ENCODE measurements at places on chromosomes 11 and 22.

DNA sequence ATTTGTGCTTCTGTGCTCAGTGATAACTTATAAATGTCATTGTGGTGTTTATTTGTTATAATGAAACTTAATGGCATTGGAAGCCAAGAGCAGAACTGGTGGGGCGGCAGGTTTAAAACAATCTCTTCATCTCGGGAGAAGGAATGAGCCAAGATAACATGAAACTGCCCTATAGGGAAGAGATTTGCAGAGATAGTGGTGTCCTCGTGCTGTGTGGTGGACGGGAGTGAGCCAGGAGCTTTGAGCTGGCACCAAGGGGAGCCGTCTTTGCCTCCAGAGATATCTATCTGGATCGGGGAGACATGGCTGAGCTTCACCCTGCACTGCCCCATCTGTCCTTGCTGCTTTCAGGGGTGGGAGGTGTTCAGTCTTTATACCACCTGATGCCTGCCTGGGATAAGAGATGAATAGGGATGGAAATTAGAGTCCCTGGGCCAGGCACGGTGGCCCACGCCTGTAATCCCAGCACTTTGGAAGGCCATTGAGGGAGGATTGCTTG lies 189.6 kb downstream of the ST3GAL4 start:
- DNase-seq, result no peak

DNA sequence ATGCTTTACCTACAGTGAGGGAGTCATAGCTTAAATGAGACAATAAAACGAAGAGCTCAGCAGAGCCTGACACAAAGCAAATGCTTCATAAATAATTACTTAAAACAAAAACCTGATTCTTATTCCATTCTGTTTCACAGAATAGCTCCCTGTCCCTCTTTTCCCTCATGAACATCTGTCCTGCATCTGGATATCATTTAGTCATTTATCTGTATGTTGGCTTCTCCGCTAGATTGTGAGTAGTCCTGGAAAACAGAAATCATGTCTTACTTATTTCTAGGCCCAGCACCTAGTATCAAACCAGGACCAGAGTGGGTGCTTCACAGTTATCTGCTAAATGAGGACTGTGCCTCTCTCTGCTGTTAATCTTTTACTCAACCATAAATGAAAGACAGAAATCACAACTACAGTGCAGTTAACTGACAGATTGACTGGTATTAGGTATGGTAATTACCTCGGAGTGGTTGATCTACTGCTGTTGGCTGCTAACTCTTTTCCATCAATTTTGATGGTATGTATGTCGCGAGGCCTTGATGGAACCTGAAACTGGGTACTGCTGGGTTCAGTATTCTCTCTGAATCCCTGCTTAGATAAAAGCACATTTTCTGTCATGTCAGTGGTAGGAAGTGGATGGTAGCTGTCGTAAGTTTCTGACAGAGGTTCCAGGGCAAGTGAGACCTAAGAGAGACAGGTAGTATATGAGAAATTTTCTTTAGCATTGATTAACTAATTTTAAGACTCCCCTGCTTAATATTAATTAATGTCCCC lies 31.5 kb downstream of the C2CD3 start:
- DNase-seq, result no peak

DNA sequence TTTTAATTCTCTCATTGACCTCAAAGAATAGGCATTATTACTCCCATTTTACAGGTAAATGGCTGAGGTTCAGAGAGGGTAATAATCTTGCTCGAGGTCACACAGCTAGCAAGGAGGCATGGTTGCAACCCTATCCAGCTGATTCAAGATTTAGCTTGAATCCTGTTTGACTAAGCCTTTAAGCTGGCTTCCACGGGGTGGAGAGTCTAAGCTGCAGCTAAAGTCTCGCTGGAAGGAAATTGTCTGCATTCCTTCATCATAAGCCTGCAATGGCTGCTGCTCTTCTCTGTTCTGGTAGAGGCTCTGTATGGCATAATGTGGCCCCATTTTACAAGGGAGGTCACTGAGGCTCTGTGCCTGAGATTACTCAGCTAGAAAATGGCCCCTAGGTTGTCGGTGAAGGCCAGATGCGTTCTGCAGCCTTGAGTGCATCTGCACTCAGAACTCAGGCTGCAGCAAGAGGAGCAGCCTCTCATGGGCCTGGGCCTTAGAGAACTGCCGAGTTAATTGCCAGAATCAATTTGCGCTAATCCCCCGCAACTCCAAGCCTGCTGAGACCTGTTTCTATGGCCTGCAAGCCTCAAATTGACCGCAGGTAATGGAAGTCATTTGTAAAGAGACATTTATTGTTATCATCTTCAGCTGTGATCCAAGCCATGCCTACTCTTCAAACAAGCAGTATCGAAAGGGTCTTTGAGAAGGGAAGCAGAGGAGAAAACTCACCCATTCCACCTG lies 44.1 kb upstream of the SEZ6L start:
- peak; percentile 15 for DNase-seq

DNA sequence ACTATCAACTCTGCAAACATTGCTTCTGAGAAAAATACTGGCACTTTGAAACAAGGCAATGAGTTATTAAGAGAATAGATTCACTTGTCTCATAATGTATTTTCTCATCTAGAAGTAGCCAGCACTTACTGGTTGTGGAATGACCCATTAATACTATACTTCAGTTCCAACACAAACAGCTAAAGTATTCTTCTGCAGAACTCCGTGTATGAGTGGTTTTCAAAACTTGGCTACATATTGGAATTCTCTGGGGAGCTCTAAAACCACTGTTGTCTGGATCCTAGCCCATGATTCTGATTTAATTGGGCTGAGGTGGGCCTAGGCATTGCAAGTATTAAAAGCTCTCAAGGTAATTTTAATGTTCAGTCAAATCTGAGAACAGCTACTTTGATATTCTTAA lies 1416.4 kb upstream of the RAG2 start:
- no peak for DNase-seq

DNA sequence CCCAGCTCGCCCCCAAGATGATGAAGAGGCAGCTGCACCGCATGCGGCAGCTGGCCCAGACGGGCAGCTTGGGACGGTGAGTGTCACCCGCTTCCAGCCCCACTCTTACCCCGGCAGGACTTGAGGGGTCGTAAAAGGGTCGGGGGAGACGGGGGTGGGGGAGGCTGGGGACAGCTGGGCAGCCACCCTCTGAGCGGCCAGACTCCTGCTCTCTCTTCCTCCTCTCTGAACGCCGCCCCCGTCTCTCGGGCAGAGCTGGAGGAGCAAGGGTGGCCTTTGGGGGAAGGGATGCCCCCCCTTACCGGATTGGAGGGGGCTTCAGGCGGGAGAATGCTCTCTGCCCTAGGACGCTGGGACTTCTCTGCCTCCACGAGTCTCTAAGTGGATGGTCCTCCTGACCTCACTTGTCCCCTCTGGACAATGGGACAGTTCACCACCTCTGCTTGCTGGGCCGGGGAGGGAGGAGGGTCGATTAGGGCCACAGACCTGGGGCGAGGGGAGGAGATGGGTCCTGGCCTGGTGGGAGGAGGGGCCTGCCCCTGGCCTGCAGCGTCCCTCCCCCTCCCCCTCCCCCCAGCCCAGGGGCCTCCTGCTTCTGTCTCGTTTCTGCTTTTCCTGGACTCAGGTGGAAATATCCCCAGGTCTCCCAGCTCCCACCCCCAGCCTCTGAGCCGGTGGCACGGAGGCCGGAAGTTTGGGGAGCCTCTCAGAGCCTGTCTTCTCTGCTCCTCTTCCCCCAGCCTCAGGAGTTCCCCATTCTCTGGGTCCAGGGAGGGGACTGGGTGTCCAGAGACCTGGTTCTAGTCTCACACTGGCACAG lies 512 bp downstream of the SH3BP1 start:
- no peak for DNase-seq

DNA sequence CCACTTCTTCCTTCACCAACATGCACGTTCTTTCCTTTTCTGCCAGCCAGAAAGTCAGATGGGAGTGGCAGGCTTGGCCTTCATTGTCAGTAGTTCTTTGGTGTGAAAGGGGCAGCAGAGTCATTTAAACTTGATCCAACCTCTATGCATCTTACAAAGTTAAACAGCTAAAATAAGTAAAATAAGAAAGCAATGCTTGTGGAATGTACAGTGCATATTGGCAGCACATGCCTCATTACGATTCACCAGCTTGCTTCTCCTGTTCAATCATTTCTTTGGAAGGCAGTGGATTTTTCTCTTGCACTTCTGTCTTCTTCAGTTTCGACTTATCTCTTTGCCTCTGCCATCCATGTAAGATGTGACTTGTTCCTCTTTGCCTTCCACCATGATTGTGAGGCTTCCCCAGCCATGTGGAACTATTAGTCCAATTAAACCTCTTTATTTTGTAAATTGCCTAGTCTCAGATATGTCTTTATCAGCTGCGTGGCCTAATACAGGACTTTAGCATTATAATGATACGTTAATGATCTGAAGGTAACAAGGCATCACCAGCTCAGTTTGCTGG lies 14.8 kb downstream of the LGALS12 start:
- DNase-seq, result no peak

- DNase-seq, result peak; percentile 83
These were observed at the start of gene ASRGL1 for GRCh38 chr11:62337303-62338181. TSS of gene ASRGL1 (plus strand) at chr11:62337448. CDS start at chr11:62337978, 530 bp downstream.

DNA sequence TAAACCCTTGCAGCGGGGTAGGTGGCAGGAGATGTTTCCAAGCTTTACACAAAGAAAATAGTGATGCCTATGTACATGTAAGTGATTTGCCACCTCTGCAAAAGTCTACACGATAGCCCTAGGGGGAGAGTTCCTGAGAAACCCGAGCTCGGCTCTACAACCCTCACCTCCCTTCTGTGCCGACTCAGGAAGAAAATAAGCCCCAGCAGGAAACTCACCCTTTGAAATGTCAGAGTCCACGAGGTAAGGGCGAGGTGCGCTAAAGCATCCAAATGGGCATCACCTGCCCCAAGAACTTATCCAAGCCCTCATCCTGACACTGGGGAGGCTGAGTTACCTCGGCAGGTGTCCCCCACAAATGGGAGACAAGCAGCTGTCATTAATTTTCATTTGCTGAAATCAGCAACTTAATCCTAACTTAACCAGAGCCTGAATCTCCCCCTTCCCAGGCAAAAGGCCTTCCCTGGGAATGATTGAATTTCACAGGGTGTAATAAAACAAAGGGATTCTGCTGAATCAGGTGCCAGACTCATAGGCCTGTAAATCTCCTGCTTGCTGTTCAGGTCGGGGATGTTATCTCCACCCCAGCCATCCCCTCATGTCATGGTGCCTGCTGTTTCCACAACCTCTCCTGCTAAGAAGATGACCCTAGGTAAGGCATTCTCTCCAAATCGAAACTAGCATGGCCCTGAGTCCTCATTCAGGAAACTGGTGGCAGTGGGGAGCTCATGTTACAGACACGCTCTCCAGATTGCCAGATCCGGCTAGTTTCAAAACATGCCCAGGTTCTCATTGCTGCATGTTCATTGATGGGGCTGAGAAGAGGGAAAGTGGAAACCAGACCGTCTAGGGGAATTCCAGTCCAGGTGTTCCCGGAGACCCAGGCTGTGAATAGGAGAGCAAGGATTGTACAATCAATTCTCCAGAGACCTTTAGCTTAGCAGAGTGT lies 105.3 kb upstream of the KIRREL3 start:
- DNase-seq, result peak; percentile 37

DNA sequence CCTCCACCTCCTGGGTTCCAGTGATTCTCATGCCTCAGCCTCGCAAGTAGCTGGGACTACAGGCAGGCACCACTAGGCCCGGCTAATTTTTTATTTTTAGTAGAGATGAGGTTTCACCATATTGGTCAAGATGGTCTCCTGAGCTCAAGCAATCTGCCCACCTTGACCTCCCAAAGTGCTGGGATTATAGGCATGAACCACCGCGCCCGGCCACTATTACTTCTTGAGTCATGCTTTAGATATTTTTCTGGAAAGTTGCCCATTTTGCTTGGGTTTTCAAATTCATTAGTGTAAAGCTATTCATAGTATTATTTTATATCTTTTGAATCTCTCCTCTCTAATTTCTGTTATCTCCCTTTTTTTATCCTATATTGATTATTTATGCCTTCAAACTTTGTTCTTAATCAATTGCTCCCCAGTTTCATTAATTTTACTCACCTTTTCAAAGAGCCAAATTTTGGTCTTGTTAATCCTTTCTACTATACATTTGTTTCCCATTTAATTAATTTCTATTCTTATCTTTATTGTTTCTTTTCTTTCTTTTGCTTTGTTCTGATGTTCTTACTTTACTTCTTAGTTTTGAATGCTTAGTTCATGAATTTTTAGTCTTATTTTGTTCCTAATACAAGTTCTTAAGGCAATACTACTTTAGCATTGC lies 10.3 kb upstream of the RAC2 start:
- DNase-seq, result no peak

- no peak for DNase-seq
These were observed 3.2 kb upstream of the PAX6 start for GRCh38 chr11:31814176-31814868.

GRCh38 chr11:2135018-2135569 lies 4.1 kb downstream of the IGF2 start:
- no peak for DNase-seq

DNA sequence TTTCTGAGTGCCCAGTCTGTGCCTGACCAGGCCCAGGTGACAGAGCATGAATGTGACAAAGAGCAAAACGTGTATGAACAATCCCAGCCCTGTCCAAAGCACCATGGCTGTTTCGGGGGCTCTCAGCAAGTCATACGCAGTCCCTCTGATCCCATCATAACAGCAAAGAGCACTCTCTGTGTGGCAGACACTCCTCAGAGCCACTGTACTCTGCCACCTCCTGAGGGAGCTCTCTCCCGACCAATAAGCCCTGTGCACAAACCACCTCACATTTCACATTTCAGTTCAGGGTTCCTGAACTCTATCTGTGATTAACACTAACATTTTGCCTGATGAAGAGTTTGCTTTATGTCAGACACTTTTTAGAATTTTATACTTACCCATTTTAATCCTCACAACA lies 6.6 kb downstream of the DGCR2 start:
- DNase-seq, result no peak

- DNase-seq, result peak; percentile 90
These were observed 72.4 kb downstream of the TEAD1 start for GRCh38 chr11:12746593-12747097.

DNA sequence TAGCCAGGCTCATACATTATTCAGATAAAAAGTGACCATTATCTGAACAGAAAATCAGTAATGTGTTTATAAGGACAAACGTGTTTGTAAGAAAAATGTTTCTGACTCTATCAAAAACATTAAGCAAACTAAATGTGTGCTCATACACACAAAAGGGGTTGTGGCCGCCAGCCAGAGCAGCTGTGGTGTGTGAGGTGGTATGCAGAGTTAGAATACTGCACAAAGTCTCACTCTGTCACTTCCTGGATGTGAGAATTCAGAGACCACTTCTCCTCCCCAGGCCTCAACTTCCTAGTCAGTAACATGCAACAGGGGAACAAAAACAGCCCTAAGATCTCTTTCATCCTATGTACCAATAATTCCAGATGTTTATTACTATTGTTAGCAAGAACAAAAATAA lies 9.4 kb downstream of the OR5B21 start:
- DNase-seq, result no peak

GRCh38 chr11:45851228-45851627 lies 4.0 kb downstream of the CRY2 start:
- no peak for DNase-seq

GRCh38 chr11:99773646-99774045 lies 752.9 kb downstream of the CNTN5 start:
- no peak for DNase-seq

DNA sequence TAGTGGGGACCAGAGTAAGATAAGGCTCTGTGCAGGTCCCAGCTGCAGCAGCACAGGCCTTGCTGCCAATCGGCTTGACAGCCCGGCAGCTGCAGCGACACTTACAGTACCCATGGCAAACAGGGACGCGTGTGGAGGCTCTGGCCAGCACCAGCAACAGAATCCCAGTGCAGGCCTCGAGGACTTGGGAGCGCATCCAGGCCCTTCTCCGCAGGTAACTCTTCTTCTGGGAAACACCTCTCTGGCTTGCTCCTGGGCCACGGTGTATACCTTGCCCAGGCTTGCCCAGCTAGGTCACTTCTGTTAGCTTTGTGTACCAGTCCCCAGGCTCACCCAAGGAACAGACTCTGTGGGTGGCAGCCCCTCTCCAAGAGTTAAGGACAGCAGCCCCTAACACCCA lies 126.7 kb downstream of the CTTN start:
- no peak for DNase-seq

Measured in SK-N-DZ (cell line).